Thymus (tissue), 14 donors: ENCODE measurements at places on chromosomes 1 and 21. TPM values are rescaled to one million over a fixed set of nuclear protein-coding genes. Genes with fewer than 3 reads are reported as not detected.

KCNE2 gene
- polyA plus RNA-seq: 0.18 TPM

RFX5 gene
- 32.9 TPM for polyA plus RNA-seq

GJA9 gene
- 0.11 TPM for polyA plus RNA-seq

ATAD3B gene
- 58.9 TPM for polyA plus RNA-seq

NHLH1 gene
- polyA plus RNA-seq: 0.43 TPM

OR2G2 gene
- polyA plus RNA-seq: 0.05 TPM

CELA2A gene
- polyA plus RNA-seq: 0.41 TPM

FMN2 gene
- 0.14 TPM for polyA plus RNA-seq
